ENCODE measurements at places on chromosomes 2 and 18.

DNA sequence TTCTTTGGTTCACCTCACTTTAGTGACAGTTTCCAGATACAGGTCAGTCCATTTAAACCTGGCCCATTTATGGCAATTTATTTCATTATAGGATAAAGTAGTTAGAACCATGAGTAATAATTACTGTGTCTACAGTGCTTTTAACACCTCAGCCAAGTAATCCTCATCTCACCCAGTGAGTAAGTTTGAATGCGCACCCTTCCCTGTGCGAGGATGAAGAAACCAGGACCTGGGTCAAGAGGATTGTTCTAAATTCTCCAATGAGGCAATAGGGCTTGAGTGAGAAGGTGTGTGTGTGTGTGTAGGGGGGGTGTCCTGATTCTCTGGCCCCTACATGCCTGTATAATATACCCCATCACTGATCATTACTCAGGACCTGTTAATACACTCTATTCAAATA is 854 bp upstream of the MYO1B start:
- DNase-seq = no peak

- no peak for DNase-seq
These were observed 549 bp upstream of the PSMD14 start for GRCh38 chr2:161307676-161308075.

GRCh38 chr18:74290794-74291471 is 830 bp downstream of the CYB5A start:
- no peak for DNase-seq

DNA sequence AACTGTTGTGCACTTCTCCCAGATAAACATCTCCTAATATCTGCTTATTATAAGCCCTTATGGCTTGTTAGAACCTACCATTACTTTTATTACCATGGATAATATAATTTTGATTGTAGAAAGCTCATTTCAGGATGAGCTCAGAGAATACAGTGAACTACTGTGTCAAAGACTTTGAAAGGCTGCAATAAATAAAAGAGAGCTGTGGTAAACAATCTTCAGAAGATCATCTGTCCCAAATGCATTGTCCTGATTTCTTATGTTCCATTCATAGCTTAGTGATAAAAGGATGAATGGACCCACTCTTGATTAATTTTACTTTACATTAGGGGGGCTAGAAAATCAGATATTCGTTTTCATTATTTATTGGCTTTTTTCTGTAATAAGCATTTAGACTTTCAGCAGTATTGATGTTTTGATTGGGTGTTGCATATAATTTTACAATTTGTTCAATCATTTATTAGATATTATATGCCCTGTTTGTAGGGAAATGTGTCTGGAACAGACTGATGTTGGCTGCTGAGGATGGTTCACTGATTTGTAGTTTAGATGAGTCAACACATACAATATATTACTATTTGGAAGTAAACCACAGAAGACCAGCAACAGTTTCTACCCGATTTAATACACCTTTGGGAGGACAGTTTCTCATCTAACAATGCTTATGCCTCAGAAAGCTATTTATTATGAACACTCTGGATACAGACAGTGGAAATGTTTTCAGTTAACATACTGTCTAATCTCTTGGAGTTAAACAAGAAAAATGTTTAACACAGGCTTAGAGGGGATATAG is 147.2 kb downstream of the TMEFF2 start:
- no peak for DNase-seq

DNA sequence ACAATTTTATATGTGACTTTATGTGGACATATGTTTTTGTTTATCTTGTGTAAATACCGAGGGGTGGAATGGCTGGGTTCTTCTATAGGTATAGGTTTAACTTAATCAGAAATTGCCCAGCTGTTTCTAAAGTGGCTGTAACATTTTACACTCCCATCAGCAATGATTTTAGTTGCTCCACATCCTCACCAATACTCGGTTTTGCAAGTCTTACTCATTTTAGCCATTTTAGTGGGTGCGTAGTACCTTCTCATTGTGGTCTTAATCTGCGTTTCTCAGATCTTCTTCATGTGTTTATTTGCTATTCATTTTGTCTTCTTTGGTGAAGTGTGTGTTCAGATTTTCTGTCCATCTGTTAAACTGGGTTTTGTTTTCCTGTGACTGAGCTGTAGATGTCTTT is 95.4 kb upstream of the BCL2L11 start:
- DNase-seq = no peak

GRCh38 chr18:1350931-1351450 is 446.3 kb downstream of the ADCYAP1 start:
- DNase-seq = no peak
